Melanocyte of skin (primary cell): ENCODE measurements at places on chromosomes 3 and 15. TPM values are rescaled to one million over a fixed set of nuclear protein-coding genes. Genes with fewer than 3 reads are reported as not detected.

GP5 gene
- under 0.01 TPM in 2 replicates for total RNA-seq

TMEM158 gene
- total RNA-seq = 5.0 and 6.8 TPM in 2 replicates

FGF12 gene
- total RNA-seq = not detected in 2 replicates

C15orf62 gene
- not detected in 2 replicates for total RNA-seq

EPM2AIP1 gene
- 14.3 and 15.6 TPM in 2 replicates for total RNA-seq

NEK10 gene
- 1.0 and 2.9 TPM in 2 replicates for total RNA-seq

LRRC49 gene
- 3.7 and 3.9 TPM in 2 replicates for total RNA-seq

CD86 gene
- not detected in 2 replicates for total RNA-seq

SPSB4 gene
- total RNA-seq = not detected in 2 replicates

ZNF660 gene
- 0.69 and 0.73 TPM in 2 replicates for total RNA-seq
